ENCODE measurements at places on chromosomes 16 and 17.

GRCh38 chr17:19538095-19539039 is 4.7 kb downstream of the SLC47A1 start:
- no peak for DNase-seq

DNA sequence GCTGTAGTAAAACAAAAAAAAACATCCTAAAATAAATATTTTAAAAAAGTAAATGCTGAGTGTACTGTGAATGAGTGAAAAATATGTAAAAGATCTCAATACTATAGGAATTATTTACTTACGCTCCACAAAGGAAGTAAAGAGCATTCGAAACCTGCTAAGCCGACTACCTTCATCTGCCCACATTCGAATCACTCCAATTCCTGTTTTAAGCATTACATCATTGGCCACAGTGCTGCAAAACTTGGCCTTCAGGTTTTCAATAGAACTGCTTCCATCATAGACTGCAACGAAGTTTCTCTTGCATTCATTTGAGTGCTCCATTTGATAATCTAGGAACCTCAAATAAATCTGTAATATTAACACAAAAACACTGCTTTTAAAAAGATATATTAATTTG is 34.4 kb downstream of the NETO2 start:
- no peak for DNase-seq

GRCh38 chr17:40648384-40648968 is 858 bp upstream of the SMARCE1 start:
- DNase-seq, result no peak

DNA sequence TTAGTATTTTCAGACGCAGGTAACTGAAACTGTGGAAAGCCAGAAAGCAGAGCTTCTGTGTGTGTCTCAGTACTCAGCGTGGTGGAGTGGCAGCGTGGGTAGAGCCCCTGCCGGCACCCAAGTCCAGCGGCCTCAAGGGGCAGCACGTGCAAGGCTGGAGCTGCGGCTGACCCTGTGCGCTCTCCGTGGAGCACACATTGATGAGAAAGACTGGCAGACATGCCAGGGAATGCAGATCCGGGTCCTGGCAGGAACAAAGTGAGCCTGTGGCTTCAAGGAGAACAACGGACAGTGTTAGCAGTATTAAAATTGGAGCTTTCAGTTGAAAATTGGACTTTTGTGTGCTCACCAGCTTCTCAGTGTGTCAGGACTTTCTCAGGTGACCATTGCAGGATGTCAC is 23.3 kb downstream of the ZC3H18 start:
- no peak for DNase-seq

DNA sequence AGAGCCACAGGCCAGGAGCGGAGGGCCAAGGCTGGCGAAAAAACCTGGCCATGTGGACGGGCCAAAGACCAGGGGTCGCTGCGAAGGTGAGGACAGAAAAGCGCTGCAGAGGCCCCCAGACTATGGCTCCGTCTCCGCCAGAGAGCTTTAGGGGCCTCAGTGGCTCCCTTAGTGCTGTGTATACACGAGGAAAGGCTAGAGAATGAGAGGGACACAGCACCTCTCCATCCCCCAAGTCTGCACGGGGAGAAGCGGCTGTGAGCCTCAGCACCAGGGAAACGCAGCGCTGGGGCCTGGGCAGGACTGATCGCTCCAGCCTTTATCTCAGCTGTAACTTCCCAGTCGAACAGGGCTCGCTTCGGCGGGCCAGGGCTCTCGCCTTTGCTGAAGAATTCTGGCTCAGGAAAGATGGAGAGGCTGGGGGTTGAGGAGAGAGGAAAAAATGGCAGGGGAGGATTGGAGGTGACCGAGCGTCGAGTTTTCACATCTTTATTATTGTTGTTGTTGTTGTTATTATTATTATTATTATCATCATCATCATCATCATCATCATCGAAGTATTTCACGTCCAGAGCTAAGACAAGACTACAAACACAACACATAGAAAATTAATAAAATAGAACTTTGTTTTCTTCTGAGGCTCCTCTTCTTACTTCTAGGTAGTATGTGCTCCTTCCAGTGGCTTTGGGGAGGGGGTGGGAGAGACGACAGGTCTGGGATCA is 1.9 kb upstream of the HOXB5 start:
- DNase-seq, result no peak

DNA sequence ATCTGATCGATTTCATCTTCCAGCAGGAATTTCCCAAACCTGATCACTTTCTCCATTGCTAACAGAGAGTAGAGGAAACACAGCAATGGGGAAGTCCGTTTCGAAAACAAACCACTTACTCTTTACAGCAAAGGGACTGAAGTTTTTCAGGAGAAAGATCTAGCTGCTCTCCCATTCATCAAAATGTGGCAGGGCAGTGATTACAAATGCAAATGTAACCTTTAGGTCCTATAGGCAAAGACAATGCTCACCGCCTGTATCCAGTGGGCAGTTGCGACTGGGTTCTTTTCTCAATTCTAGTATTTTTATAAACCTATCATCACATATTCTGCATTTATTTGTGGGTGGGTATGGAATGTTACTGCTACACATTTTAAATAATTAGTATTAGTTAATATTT is 218.0 kb upstream of the ZFHX3 start:
- DNase-seq, result no peak

DNA sequence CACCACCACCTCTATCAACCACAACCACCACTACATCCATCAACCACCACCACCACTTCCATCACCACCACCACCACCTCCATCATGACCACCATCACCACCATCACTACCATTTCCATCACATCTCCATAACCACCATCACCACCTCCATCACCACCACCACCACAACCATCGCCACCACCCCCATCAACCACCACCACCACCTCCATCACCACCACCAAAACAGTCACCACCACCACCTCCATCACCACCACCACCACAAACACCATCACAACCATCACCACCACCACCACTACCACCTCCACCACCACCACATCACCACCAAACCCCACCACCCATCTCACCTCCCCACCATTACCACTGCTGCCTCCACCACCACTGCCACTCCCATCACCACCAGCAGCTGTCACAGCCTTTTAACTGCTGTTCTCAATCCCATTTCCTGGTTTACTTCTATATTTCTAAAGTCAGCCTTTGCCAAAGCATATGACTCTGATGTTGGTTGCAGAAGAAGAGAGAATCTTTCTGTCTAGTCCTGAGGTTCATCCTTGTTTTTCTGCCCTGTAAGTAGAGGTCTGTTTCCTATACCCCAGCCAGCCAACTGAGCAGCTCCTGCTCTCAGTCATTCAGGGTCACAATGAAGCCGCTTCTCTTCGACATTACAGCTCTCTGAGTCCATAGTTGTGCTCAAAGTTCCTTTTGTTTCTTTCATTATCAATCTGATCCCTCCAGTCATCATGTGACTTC is 14.0 kb downstream of the MARCHF10 start:
- no peak for DNase-seq

DNA sequence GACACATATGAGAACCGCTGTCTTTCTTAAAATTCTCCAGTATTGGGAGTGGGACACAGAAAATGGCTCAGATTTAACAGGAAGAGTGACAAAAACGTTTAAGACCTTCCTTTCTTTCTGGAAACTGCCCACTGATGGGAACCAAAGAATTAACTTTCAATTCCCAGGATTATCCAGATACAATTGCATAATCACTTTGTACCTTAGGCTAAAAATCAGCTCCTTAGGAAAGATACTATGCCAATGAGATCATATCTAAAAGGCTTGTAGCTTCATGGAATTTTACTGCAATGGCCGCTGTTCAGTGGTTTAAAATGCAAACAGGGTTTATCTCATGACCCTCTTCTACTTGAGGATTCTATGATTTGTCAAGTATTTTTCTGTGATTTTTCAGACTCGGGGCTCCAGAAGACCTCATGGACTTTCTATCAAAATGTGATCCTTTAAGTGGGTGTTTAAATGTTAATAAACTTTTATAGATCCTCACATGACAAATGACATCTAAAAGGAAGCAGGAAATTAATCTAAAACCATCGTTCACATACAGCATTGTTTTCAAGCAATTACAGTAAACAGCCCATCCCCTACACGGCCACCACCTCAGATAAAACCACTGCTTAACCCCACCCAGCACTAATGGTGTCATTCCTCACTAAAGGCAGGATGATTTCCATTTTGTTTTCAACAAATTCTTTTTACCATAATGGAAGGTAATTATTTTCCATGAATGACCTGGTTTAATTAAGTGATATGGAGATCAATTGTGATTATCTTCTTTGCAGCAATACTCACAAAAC is 31.6 kb upstream of the ERN1 start:
- DNase-seq, result no peak

GRCh38 chr16:88515371-88515770 is 54.8 kb upstream of the ZC3H18 start:
- no peak for DNase-seq

DNA sequence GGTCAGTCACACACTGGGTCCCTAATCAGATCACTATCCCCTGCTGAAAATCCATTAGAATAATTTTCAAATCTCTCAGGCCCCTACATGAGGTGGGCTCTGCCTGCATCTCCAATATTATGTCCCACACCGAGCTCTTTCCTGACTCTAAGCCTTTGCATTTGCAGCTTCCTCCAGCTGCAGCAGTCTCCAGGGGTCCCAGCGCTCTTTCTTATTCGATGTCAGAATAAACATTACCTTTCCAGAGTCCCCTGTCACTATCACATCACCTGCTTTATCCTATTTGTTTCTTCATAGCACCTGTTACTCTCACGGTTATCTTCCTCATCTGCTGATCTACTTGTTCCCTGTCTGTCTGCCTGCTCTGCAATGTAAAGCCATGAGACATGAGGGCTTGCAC is 57.3 kb upstream of the MON1B start:
- no peak for DNase-seq

DNA sequence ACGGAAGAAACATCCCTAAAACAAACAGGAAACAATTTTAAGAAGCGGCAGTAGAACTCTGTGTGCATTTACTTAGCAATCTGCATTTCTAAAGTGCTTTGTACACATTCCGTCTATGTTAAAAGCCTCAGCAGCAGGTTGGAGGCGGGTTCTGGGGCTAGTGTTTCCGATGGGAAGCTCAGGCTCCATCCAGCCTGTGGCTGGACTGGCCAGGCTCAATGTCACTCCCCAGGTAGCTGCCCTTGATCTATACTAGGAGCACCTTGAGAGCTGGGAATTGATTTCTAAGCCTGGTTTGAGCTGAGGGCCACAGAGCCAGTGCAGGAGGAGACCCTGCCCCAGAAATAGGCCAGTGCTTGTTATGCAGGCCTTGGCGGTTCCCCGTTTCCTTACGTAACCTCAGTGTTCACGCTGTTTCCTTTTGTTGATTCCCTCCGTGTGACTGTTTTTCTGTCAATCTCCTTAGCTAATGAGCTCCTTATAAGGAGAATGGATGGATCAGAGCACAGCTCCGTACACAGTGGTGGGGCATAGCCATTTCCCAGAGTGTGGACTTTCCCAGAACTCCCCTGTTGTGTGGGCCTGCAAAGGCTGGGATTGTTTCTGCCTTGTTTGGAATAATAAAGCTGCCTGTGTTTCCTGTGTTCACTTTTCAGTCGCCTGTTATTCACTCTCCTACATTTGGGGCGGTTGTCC is 21.4 kb downstream of the ADORA2B start:
- DNase-seq, result no peak

DNA sequence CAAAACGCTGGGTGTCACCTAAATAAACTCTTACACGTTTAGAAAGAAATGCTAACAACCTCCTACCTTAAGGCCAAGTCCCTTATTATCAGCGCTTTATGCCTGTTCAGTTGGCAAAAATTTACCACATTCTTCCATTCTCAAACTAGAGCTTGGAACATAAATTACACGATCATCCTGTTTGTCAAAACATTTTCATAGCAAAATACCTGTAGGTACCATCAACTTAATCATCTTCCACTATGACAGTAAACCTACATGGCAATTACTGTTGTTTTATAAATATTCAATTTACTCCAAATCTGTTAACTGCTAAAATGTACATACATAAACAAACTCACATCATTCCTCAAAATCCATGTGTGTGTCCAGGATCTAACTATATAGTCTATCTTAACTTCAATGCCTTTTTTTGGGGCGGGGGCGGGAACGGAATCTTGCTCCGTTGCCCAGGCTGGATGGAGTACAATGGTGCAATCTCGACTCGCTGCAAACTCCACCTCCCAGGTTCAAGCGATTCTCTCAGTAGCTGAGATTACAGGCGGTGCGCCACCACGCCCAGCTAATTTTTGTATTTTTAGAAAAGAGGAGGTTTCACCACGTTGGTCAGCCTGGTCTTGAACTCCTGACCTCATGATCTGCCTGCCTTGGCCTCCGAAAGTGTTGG is 4.4 kb downstream of the RPL23 start:
- DNase-seq, result no peak

GRCh38 chr16:77859493-77860232 is 71.3 kb downstream of the VAT1L start:
- DNase-seq, result no peak

GRCh38 chr16:16021988-16022682 is 72.7 kb downstream of the ABCC1 start:
- no peak for DNase-seq

GRCh38 chr16:75323933-75324332 is 72.5 kb upstream of the BCAR1 start:
- DNase-seq, result no peak

GRCh38 chr16:84725481-84726078 is 25.8 kb downstream of the USP10 start:
- DNase-seq, result no peak

- no peak for DNase-seq
These were observed 23.0 kb downstream of the VAC14 start for GRCh38 chr16:70777973-70778406.

DNA sequence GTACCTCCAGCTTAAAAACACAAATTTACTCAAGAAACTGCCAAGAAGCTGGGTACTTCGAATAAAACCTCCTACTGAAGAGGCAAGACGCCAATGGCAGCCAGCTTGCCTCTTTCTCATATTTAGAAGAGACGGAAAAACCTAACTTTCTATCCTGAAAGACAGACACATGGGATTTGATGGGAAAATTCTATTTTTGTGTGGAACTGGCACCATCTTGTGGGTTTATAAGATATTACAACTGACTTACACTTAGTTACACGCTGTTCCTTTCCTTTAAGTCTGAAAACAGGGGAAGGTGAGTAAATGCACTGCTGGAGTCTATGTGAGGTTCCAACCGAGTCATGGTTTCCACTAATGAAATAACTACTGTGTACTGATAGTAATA is 10.3 kb downstream of the ZNF18 start:
- no peak for DNase-seq

DNA sequence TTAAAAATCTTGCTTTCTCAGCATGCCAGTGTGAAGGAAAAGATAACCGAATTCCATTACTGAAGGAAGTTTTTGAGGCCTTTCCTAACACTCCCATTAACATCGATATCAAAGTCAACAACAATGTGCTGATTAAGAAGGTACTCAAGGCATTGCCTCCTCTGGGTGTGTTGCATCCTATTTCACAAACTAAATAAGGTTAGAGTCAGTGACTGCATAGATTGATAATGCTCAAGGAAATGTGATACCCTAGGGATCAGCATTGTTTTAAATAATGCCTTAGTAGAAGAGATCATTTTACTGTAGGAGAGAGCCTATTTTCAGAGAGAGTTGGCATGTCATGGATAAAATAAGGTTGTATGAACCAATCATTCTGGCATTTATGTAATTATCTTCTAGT is 36.8 kb downstream of the GDPD1 start:
- no peak for DNase-seq

- DNase-seq, result no peak
These were observed 156.2 kb downstream of the PPM1E start for GRCh38 chr17:58911741-58912343.
